Inflammatory macrophage (primary cell): ENCODE measurements at places on chromosomes 6 and 20.

- no peak for DNase-seq
Measured at GRCh38 chr20:53331151-53331973, 262.3 kb downstream of the ZNF217 start.

GRCh38 chr6:154590756-154591155 is 80.3 kb upstream of the CNKSR3 start:
- no peak for DNase-seq

- no peak for DNase-seq
Measured at GRCh38 chr6:144873623-144874378, 588.7 kb downstream of the UTRN start.

- peak; percentile 43 for DNase-seq
Measured at GRCh38 chr6:135994857-135995544, 143.5 kb downstream of the PDE7B start.

GRCh38 chr20:7974785-7975435 is 34.7 kb upstream of the HAO1 start:
- no peak for DNase-seq
